Lung (tissue), 17 donors: ENCODE measurements at places on chromosomes 4 and X. TPM values are rescaled to one million over a fixed set of nuclear protein-coding genes. Genes with fewer than 3 reads are reported as not detected.

CT45A8 gene
- total RNA-seq: not detected

- H3K36me3 ChIP-seq: no peaks in the 10 kb centered on the region
- no peaks in the 10 kb centered on the region for H3K4me1 ChIP-seq
- H3K4me3 ChIP-seq: no peak overlapping the region
- no peak for DNase-seq
Observed at GRCh38 chr4:101697266-101697665, 93.3 kb upstream of the BANK1 start.

DNA sequence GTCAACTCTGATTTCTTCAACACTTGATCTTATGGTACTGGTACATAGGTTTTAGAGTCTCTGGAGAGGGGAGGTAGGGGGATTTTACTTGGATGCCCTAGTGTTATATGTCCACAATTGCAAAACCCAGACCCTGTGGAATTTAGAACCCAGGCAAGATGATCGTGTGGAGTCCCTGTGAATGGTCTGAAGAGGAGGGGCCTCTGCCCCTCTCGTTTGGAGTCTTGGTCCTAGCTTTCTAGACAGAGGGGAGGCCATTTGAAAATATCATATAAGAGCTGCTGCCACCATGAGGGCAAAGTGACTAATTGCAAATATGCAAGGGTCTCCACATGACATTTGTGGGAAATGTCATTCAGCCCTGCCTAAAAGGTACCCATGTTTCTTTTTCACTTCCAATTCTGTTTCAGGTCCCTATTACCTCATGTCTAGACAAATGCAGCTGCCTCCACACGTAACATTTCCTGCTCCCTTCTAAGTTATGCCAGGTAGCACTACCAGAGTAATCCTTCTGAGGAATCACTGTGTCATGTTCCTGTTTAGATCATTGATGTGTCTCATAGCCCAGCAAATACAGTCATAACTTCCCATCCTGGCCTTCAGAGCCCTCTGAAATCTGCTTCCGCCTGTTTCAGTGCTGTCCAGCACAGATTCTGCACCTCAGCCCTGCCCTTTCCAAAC lies 126.8 kb downstream of the KLHL8 start:
- H3K4me1 ChIP-seq: no peaks in the 10 kb centered on the region
- DNase-seq: peak; percentile 77
- H3K36me3 ChIP-seq: peaks cover 3% of the 10 kb centered on the region
- H3K27ac ChIP-seq: peak overlapping the region; percentile 70
- H3K27me3 ChIP-seq: no peaks in the 10 kb centered on the region

- no peak for DNase-seq
- no peaks in the 10 kb centered on the region for H3K36me3 ChIP-seq
- H3K27ac ChIP-seq: no peak overlapping the region
- no peak overlapping the region for H3K4me3 ChIP-seq
Observed at GRCh38 chrX:12758291-12758690, 32.9 kb upstream of the PRPS2 start.

DNA sequence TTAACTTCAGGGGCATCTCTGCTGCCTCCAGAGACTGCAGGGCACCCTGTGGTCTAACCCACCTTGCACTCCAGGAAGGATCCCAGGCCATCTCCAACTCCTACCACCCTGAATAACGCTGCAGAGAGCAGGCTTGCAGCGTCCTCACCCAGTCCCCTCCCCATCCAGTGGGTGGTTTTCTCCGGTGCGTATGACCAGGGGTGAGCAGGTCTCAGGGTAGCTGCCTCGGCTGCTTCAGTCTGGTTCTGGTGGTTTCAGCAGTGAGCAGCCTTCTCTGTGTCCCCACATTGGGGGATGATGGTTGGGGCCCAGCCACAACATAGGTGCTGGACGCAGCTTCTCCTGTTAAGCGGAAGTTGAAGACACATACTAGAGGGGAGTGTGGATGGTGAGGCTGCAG lies 38.6 kb upstream of the SORCS2 start:
- no peak for DNase-seq
- no peak overlapping the region for H3K27ac ChIP-seq
- H3K4me1 ChIP-seq: no peaks in the 10 kb centered on the region

GRCh38 chrX:15418707-15419181 lies 34.5 kb upstream of the VEGFD start:
- no peak overlapping the region for H3K4me3 ChIP-seq
- no peaks in the 10 kb centered on the region for H3K4me1 ChIP-seq
- no peak overlapping the region for H3K27ac ChIP-seq
- no peaks in the 10 kb centered on the region for H3K36me3 ChIP-seq

PNMA6A gene
- total RNA-seq: 2.0 TPM

- H3K4me1 ChIP-seq: no peaks in the 10 kb centered on the region
- H3K4me3 ChIP-seq: no peak overlapping the region
Observed at GRCh38 chrX:86930419-86930818, 587.2 kb upstream of the KLHL4 start.

DNA sequence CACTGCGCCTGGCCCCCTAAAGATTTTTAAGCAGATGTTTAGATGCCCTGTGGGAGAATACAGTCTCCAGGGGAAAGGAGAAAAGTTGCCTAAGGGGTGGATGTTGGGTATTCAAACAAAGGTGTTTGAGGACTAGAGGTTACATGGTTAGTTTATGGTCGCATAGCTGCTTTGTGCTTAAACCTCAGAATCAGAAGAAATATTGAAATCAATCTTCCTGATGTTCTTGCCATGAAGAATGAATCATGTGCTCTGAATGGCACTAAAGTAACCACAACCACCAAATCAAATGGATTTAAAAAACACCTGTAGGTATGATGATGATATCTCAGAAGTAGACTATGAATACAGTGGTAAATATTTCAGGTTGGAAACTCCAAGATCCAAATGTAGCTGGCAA lies 42.7 kb upstream of the TEX13A start:
- peaks cover 7% of the 10 kb centered on the region for H3K27me3 ChIP-seq
- no peaks in the 10 kb centered on the region for H3K4me1 ChIP-seq
- no peak overlapping the region for H3K4me3 ChIP-seq
- no peaks in the 10 kb centered on the region for H3K36me3 ChIP-seq

TMEM156 gene
- total RNA-seq: 0.95 TPM

MAGEB1 gene
- total RNA-seq: not detected

GRCh38 chr4:157674699-157675098 lies 454.2 kb downstream of the GRIA2 start:
- no peaks in the 10 kb centered on the region for H3K4me1 ChIP-seq
- no peak overlapping the region for H3K27ac ChIP-seq
- H3K4me3 ChIP-seq: no peak overlapping the region
- no peaks in the 10 kb centered on the region for H3K36me3 ChIP-seq

F8A3 gene
- total RNA-seq: 6.0 TPM

PITX2 gene
- not detected for total RNA-seq

DNA sequence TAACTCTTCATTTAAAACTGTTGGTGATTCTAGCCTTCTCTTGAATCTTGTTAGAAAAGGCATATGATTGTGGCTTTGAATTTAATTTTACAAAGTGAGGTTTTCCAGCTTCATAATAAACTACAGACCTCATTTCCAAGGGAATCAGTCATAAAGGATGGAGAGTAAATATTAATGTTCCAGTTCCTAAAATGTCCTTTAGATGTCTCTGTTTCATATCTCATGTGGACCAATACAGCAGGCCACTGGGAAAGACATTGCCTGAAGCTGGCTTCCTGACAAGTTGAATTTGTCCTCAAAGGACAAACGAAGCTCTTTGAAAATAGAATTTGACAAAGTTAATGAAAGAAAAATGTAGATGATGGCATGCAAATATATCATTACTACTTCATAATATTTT lies 125.4 kb downstream of the ZNF330 start:
- no peak overlapping the region for H3K27ac ChIP-seq
- no peaks in the 10 kb centered on the region for H3K36me3 ChIP-seq
- peak; percentile 79 for DNase-seq

GRCh38 chr4:74377714-74378113 lies 12.8 kb downstream of the EREG start:
- peaks cover 2% of the 10 kb centered on the region for H3K27me3 ChIP-seq
- no peak overlapping the region for H3K27ac ChIP-seq
- DNase-seq: no peak
- peaks cover 2% of the 10 kb centered on the region for H3K4me1 ChIP-seq

MAGEA10 gene
- total RNA-seq: not detected

- H3K27me3 ChIP-seq: no peaks in the 10 kb centered on the region
- H3K36me3 ChIP-seq: no peaks in the 10 kb centered on the region
- H3K4me1 ChIP-seq: no peaks in the 10 kb centered on the region
- no peak for DNase-seq
Observed at GRCh38 chr4:187128976-187129375, 405.3 kb upstream of the FAT1 start.

DNA sequence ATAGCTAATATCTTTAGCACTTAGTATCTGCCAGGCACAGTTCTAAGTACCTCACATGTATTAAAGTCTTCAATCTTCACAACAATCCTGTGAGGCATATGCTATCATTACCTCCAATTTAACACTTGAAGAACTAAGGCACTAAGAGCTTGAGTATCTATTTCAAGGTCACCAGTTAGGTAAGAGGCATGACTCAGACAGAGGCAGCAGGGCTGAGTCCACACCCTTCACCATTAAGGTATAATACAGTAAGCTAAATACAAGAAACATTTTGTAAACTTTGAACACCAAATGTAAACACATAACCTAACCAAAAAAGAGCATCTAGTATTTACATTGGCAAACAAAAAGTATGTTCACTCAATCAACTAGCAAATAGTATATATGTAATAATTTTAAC lies 1410.9 kb downstream of the PCDH18 start:
- H3K27me3 ChIP-seq: no peaks in the 10 kb centered on the region
- no peak for DNase-seq
- H3K4me3 ChIP-seq: no peak overlapping the region
- H3K4me1 ChIP-seq: no peaks in the 10 kb centered on the region
- no peak overlapping the region for H3K27ac ChIP-seq
- no peaks in the 10 kb centered on the region for H3K36me3 ChIP-seq

- no peaks in the 10 kb centered on the region for H3K27me3 ChIP-seq
- no peak for DNase-seq
- no peak overlapping the region for H3K4me3 ChIP-seq
Observed at GRCh38 chr4:154858166-154858565, 77.1 kb downstream of the RBM46 start.

DNA sequence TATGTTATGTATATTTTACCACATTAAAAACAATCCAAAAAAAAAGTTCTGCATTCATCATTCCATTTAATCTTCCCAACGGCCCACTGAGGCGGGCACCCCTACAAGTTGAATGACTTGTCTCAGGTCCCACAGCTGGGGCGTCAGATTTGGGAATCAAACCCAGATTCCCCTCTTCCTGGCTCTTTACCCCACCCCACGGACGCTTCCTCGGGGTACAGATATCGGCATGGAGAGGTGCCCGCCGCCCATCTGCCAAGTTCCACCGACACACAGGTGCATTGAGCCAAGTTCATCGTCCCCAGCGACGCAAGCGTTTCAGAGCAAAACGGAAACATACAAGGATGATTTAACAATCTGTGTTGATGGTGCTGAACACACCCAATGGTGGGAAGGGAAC lies 36.9 kb upstream of the MAN2B2 start:
- H3K27me3 ChIP-seq: no peaks in the 10 kb centered on the region
- no peak overlapping the region for H3K4me3 ChIP-seq
- no peak overlapping the region for H3K27ac ChIP-seq
- no peaks in the 10 kb centered on the region for H3K4me1 ChIP-seq
- H3K36me3 ChIP-seq: no peaks in the 10 kb centered on the region
- no peak for DNase-seq

TNIP3 gene
- 3.4 TPM for total RNA-seq
